ENCODE measurements at places on chromosomes 1 and 21.

GRCh38 chr1:218785928-218786327, 387.8 kb upstream of the LYPLAL1 start:
- DNase-seq = peak; percentile 56

DNA sequence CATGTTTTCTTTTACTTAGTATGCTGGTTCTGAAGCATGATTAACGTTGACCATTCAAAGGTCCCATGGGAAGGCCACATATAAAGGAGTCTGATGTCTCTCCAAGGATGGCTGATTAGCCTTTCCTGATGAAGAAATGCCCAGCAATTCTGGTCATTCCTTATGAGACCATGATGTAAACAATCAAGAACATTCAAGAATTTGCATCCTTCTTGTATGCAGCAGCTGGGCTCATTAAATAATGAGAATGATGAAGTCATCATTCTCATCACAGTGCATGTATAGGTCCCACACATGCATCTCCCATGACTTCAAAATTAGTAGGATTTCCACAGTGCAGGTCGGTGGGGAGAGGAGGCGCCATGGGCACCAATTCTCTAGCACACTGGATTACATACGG, 85.4 kb downstream of the APP start:
- DNase-seq = no peak

DNA sequence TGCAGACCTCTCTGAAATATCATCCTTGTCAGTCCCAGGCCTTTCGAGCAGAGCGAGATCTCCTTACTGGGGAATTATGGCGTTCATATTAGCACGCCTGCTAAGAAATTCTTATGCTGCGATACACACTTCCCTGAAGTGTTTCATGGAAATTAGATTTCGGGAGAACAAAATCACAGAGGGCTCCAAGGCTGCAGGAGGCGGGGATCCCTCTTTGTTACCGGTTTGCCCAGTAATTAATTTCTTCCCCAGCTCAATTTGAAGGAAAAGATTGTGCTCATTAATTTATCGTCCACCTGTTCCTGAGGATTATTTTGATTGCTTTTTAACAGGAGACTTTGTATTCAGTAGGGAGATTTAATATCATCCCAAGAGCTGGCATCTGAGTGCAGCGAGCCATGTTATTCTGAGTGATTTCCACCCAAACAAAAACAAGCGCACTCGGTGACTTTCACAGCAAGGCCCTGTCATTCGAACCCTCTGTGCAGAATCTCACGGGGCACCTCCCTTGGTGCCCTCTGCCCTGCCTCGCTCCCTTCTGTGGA, 202.3 kb upstream of the GALNT2 start:
- DNase-seq = no peak

DNA sequence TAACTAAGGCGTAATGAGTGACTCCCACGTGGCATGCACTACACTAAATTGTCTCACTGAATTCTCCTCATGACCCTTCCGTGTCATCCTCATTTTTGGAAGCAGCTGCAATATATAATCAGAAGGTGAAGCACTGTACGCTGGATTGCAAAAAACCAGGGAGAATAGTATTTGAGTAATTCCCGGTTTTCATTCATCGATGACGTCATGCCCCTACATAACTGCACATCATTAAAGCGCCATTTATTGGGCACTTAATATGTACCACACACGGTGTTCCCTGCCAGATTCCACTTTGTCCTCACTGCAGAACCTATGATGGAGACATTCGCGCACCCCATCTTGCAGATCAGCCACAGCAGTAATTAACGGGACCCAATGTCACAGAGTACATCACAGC, 41.0 kb downstream of the DHRS3 start:
- no peak for DNase-seq

- peak; percentile 82 for DNase-seq
Measured at GRCh38 chr1:65260851-65261473, 48.4 kb upstream of the DNAJC6 start.
